ENCODE measurements at places on chromosomes 3 and 15. TPM values are rescaled to one million over a fixed set of nuclear protein-coding genes. Genes with fewer than 3 reads are reported as not detected.

Gene EFCC1
- 2.2 TPM for polyA plus RNA-seq

Gene PLA2G4F
- polyA plus RNA-seq = 24.0 TPM

Gene C2CD4A
- 0.35 TPM for polyA plus RNA-seq

Gene SYNM
- polyA plus RNA-seq = 1.6 TPM

Gene LRTM1
- polyA plus RNA-seq = not detected

Gene RARRES1
- polyA plus RNA-seq = 38.8 TPM

Gene ARGFX
- not detected for polyA plus RNA-seq

Gene FBLN2
- 22.9 TPM for polyA plus RNA-seq

Gene LEKR1
- 2.5 TPM for polyA plus RNA-seq

Gene AMT
- 34.1 TPM for polyA plus RNA-seq

Gene CLEC3B
- 22.8 TPM for polyA plus RNA-seq

Gene CACNA2D2
- 14.0 TPM for polyA plus RNA-seq

Gene MORC1
- polyA plus RNA-seq = 0.61 TPM

Gene SLC9A9
- polyA plus RNA-seq = 6.8 TPM

Gene BHLHE40
- 22.8 TPM for polyA plus RNA-seq

Gene ANO10
- 38.9 TPM for polyA plus RNA-seq

Gene GCNT3
- 0.51 TPM for polyA plus RNA-seq

Gene FOXL2NB
- not detected for polyA plus RNA-seq

Gene GOLGA6L25
- polyA plus RNA-seq = not detected

Gene ACKR2
- 2.0 TPM for polyA plus RNA-seq

Gene DCLK3
- polyA plus RNA-seq = 1.3 TPM

Gene DAZL
- polyA plus RNA-seq = not detected

Gene BFSP2
- polyA plus RNA-seq = not detected

Gene PLA2G4E
- not detected for polyA plus RNA-seq

Gene CDHR4
- not detected for polyA plus RNA-seq

Gene MESP2
- polyA plus RNA-seq = 0.67 TPM

Gene PLSCR5
- not detected for polyA plus RNA-seq

Gene FMN1
- 16.4 TPM for polyA plus RNA-seq

Gene KNG1
- polyA plus RNA-seq = 163 TPM

Gene H1-8
- polyA plus RNA-seq = not detected

Gene MTFMT
- polyA plus RNA-seq = 15.6 TPM

Gene CTXN2
- polyA plus RNA-seq = not detected

Gene SENP5
- polyA plus RNA-seq = 19.4 TPM

Gene IL20RB
- polyA plus RNA-seq = 0.53 TPM

Gene RAP2B
- 7.4 TPM for polyA plus RNA-seq

Gene RYR3
- 8.0 TPM for polyA plus RNA-seq

Gene CCDC13
- 2.4 TPM for polyA plus RNA-seq

Gene TNIK
- 18.0 TPM for polyA plus RNA-seq

Gene KIF15
- polyA plus RNA-seq = 30.2 TPM

Gene PRTG
- polyA plus RNA-seq = 12.7 TPM

Gene GRK7
- 0.12 TPM for polyA plus RNA-seq

Gene SERINC4
- polyA plus RNA-seq = not detected

Gene ACTC1
- 1.0 TPM for polyA plus RNA-seq

Gene VIPR1
- 1.3 TPM for polyA plus RNA-seq

Gene OR5K2
- polyA plus RNA-seq = 0.53 TPM

Gene COX17
- polyA plus RNA-seq = 44.3 TPM

Gene NOX5
- polyA plus RNA-seq = 0.38 TPM

Gene SRP14
- polyA plus RNA-seq = 613 TPM

Gene LYZL4
- not detected for polyA plus RNA-seq

Gene FSIP1
- polyA plus RNA-seq = 4.1 TPM

Gene MUC13
- polyA plus RNA-seq = not detected

Gene GPR160
- polyA plus RNA-seq = 29.9 TPM

Gene SERPINI2
- polyA plus RNA-seq = 1.1 TPM

Gene EOMES
- polyA plus RNA-seq = 0.15 TPM

Gene MAP1A
- polyA plus RNA-seq = 7.5 TPM

Gene MUSTN1
- 0.45 TPM for polyA plus RNA-seq

Gene IGSF11
- 4.0 TPM for polyA plus RNA-seq

Gene PRRT3
- 3.0 TPM for polyA plus RNA-seq

Gene SCG3
- 0.06 TPM for polyA plus RNA-seq

Gene TOP2B
- 359 TPM for polyA plus RNA-seq
